ENCODE measurements at places on chromosomes 6 and 20. TPM values are rescaled to one million over a fixed set of nuclear protein-coding genes. Genes with fewer than 3 reads are reported as not detected.

DNA sequence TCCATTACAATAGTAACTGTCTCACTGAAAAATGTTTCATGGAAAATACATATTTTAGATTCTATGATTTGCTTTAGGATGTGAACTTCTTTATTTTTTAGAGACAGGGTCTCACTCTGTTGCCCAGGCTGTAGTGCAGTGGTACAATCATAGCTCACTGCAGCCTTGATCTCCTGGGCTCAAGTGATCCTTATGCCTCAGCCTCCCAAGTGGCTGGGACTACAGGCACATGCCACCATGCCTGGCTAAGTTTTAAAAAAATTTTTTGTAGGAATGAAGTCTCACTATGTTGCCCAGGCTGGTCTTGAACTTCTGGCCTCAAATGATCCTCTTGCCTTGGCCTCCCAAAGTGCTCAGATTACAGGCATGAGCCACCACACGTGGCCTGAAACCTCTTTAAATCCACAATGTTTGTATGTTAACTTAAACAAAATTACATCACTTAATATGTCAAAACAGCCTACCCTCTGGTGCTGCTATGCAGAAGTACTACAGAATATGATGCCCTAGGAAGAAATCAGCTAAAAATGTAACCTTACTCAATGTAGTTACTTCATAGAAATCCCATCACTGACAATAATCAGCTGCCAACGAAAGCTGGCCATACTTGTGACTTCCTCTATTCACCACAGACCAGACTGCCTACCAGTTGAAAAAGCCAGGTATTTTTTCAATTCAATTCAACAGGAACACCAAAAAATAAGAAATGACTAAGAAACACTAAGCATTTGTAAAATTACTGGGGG, 17.6 kb downstream of the EEF1A1 start:
- no peak for DNase-seq

DNA sequence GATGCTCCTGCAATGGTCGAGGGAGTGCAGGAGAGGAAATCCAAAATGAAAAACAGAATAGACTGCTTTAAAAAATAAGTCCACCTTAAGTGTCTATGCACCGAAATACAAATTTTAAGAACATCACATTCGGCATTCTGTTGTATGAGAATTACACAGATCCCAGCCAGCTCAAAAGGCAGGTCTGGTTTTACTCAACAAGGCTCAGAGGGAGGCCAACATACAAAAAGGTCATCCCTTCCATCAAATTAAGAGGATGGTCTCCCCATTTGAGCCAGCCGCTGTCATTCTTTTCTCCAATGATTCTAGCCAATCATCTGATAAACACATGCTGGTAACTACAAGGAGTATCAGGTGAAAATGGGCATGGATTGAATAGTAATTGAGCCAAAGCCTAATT, 7.9 kb downstream of the ATXN1 start:
- no peak for DNase-seq

- DNase-seq = no peak
These were observed 143.4 kb upstream of the HMGN3 start for GRCh38 chr6:79377888-79378348.

DNA sequence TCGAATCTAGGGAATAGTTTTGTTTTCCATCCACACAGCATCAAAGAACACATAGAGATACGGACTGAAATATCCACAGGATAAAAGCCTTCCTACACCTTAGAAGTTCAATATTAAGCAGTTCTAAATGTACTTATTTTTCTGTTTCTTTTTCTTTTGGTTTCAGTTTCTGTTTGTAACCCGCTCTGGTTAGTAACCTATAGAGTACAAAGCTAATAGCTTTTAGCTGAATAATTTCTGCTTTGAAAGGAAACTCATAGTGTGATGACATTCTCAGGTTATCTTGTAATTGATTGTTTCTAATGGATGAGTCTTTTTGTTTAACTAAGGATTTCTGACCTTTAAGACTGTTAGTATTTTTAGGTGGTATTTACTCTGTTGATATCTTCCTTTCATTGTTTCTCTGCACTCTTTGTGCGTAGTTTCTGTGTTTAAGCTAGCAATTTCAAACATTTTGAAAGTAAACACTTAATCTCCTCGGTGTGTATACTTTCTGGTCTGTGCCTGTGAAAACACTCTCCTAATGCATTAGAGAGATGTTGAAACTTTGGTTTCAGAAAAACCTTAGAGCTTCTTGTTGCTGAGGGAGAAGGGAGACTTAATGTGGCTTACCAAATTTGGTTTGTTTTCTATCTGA, 385.5 kb downstream of the HDGFL1 start:
- no peak for DNase-seq

DNA sequence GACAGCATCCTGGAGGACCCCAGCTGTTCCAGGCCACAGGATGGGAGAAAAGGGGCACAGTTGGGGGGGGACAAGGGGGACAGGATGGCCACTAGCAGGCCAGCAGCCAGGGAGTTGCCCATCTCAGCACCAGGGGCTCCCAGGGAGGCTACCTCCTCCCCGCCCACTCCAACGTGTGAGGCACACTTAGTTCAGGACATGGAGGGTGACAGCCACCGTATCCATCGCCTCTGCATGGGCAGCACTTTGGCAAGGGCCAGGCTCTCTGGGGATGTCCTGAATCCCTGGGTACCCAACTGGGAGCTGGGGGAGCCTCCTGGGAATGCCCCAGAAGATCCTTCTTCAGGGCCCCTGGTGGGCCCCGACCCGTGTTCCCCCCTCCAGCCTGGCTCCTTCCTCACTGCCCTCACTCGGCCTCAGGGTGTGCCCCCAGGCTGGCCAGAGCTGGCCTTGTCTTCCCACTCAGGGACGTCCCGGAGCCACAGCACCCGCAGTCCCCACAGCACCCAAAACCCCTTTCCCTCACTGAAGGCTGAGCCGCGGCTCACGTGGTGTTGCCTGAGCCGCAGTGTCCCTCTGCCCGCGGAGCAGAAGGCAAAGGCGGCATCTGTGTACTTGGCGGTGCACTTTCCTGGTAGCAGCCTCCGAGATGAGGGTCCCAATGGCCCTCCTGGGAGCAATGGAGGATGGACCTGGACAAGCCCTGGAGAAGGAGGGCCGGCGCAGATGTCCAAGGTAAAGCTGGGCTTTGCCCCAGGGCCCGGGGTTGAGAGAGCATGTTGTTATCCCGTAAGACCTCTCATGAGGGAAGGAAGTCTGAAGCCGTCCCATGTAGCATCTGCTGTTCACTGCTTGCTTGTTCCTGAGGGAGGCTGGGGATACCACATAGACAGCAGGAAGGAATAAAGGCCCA, 30.7 kb downstream of the ZNF831 start:
- no peak for DNase-seq

- no peak for DNase-seq
These were observed 3.1 kb upstream of the CABLES2 start for GRCh38 chr20:62409931-62410745.

- DNase-seq = no peak
These were observed 55.2 kb downstream of the YTHDF1 start for GRCh38 chr20:63160641-63161175.

DNA sequence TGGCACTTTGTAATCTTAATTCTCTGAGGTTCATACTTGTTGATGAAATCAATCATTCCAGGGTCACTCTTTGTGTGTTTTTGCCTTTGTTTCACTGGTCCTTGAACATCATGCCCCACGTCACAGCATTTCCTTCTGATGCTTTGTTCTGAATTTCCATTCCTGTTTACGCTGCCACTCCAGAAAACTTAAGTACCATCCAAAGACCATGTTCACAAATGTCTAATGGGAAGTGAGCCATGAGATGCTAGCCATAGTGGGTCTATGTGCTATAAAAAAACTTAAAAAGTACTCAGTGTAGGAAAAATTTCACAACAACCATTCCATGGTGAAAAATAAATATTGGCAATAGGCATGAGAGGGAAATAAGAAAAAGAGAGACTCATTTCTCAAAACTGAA, 232.0 kb downstream of the IBTK start:
- DNase-seq = no peak

- DNase-seq = no peak
These were observed 56.9 kb downstream of the CD164 start for GRCh38 chr6:109325400-109325801.

- DNase-seq = no peak
These were observed 276.5 kb downstream of the QKI start for GRCh38 chr6:163691049-163691448.

DNA sequence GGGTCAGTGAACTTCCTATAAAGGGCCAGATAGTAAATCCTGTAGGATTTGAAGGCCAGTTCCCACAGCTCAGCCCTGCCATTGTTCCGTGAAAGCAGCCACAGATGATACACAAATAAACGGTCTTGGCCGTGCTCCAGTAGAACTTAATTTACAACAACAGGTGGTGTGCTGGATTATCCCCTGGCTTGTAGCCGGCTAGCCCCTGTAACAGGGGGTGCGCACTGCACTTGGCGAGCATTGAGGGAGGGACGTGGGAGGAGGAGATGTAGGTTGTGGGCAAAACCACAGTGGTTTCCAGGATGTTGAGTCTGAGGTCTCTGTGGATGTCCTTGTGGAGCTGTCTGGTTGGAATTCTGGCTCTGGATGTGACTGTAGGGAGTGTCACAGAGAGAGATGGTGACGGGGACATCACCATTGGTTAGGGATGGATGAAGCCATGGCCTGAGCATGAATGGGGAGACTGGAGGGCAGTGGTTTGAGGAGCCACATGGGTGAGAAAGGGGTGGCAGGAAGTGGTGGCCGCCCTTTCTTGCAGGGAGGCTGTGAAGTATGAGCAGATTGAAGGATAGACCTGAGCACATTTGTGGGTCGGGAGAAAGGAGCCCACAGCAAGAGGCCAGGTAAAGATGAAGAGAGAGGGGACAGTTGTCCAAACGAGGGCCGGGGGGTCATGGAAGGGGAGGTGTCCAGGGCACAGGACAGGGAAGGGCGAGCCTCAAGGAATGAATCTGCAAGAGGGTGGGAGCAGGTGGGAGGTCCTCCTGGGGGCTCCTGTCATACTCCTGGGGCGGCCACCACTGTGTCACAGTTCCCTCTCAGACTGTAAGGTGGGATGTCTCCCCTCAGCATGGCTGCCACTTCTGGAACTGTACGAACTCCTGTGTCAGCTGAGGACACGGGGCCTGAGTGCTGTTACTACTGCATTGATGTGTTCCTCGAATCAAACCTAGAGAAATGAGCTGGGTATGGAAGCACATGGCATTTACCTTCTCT, 53.6 kb downstream of the CDH26 start:
- no peak for DNase-seq

Gene ALDH5A1
- 30.7 TPM for polyA plus RNA-seq

Gene TMEM170B
- 9.2 TPM for polyA plus RNA-seq
